ENCODE measurements at places on chromosomes 13 and 19. TPM values are rescaled to one million over a fixed set of nuclear protein-coding genes. Genes with fewer than 3 reads are reported as not detected.

Gene NFIX
- total RNA-seq = 4.9 TPM

Gene C3
- total RNA-seq = 47.6 TPM

Gene ZNF581
- total RNA-seq = 46.8 TPM

Gene DCT
- not detected for total RNA-seq

Gene IGFL3
- total RNA-seq = not detected

Gene CEACAM21
- total RNA-seq = not detected

Gene IZUMO2
- not detected for total RNA-seq

Gene F10
- not detected for total RNA-seq

Gene CNMD
- not detected for total RNA-seq

Data from A549 treated with ZK216348 at 1 μM for 4 hours (cell line).